ENCODE measurements at places on chromosomes 2 and 18.

DNA sequence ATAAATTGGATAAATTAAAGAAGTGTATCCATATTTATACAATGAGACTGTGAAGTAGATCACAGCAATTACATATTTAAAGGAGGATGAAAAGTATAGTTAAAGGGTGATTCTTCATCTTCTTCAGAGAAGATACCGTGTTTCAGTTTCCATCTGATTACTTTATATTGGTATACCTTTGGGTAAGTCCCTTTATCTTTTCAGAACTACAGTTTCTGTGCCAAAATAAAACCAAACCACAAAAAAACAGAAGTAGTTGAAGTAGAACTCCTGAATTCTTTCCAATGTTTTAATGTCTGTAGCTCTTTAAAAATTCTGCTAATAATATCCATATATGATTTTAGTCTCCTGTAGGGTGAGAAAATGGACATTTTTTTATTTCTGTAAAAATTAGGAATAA, 231.2 kb upstream of the LINC00305 start:
- no peak for DNase-seq

GRCh38 chr2:125185691-125186270, 1160.7 kb downstream of the CNTNAP5 start:
- DNase-seq, result no peak

DNA sequence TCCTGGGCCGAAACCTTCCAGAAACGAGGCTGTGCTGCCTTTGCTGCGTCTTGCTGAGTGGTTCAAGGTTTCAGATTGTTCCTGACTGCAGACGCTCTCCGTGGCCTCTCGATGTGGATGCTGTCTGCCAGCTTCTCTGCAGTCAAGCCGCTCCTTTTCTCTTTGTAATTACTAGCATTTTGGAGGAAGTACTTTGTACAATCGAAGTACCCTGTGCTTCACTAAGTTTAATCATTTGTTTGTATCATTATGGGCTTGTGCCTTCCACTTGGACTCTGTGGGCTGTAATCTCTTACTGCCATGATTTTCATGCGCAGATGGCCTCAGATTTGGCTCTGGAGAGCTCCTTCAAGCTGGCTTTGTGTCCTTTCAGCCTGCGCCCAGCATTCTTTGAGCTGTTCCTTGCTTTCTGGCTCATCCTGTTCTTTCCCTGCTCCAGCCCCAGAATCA, 49.3 kb downstream of the TRAF3IP1 start:
- no peak for DNase-seq

GRCh38 chr18:30234755-30235154, 807.8 kb downstream of the DSC3 start:
- no peak for DNase-seq

GRCh38 chr2:174338147-174338605, 3.4 kb downstream of the SP9 start:
- no peak for DNase-seq

- no peak for DNase-seq
Measured at GRCh38 chr2:177599139-177599688, 206.6 kb downstream of the AGPS start.

GRCh38 chr2:3305952-3306351, 71.7 kb downstream of the EIPR1 start:
- no peak for DNase-seq

GRCh38 chr18:22069916-22070315, 99.5 kb upstream of the GATA6 start:
- no peak for DNase-seq

DNA sequence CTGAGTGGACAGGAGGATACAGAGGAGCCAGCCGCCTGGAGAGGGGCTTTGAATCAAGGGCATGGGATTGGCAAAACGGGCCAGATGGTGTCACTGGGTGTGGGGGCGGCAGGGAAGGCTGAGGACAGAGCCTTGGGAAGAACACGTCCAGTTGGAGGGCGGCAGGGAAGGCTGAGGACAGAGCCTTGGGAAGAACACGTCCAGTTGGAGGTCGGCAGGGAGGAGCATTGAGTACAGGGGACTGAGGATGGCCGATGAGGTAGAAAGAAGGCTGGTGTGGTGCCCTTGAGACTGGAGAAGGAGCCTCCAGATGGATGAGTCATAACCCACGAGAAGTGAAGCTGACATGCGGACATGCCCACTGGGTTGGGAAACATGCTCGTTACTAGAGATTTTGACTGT, 4.5 kb downstream of the HES6 start:
- no peak for DNase-seq

- no peak for DNase-seq
Measured at GRCh38 chr2:188570370-188570769, 278.7 kb downstream of the GULP1 start.
